ENCODE measurements at places on chromosomes 3 and 15.

GRCh38 chr15:96339619-96340347 is 9.3 kb downstream of the NR2F2 start:
- DNase-seq, result no peak

DNA sequence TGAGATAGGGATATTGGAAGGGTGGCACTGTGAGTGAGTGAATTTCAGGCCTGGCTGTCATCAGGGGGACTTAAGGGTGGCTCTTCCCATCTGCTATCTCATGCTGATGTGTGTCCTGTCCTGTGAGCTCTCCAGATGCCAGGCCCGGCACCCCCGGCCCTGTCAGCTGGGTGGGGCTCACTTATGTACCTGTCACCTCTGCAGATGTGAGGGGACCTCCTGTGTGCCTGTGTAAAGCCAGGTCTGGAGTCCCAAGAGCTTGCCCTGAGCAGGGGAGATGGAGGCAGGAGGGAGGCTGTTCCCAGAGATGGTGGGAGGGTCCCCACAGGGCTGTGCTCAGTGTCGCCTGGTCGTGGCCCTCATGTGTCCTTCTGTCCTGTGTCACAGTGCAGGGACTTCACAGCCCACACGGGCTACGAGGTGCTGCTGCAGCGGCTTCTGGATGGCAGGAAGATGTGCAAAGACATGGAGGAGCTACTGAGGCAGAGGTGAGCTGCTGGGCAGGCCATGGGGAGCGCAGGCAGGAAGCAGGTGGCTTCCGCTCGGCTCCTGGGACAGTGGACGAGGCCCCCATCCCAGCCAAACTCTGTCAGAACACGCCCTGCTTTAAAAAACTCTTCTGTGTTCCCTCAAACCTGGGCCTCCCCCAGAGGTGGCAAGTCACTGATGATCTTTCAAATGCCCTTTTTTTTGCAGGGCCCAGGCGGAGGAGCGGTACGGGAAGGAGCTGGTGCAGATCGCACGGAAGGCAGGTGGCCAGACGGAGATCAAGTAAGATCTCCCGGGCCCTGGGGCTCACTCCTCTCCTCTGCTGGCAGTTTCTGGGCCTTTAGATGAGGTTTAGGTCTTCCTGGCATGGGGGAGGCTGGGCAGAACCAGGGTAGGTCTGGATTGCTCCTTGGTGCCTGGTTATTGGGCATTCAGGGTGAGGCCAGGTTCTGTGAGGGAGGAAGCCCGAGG is 23.1 kb downstream of the PSTPIP1 start:
- DNase-seq, result no peak

DNA sequence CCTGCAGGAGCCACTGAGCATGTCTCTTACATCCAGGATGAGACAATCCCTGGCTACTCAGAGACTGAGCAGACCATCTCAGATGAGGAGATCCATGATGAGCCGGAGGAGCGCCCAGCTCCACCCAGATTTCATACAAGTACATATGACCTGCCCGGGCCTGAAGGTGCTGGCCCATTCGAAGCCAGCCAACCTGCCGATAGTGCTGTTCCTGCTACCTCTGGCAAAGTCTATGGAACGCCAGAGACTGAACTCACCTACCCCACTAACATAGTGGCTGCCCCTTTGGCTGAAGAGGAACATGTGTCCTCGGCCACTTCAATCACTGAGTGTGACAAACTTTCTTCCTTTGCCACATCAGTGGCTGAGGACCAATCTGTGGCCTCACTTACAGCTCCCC is 6.2 kb downstream of the MAP1A start:
- no peak for DNase-seq

DNA sequence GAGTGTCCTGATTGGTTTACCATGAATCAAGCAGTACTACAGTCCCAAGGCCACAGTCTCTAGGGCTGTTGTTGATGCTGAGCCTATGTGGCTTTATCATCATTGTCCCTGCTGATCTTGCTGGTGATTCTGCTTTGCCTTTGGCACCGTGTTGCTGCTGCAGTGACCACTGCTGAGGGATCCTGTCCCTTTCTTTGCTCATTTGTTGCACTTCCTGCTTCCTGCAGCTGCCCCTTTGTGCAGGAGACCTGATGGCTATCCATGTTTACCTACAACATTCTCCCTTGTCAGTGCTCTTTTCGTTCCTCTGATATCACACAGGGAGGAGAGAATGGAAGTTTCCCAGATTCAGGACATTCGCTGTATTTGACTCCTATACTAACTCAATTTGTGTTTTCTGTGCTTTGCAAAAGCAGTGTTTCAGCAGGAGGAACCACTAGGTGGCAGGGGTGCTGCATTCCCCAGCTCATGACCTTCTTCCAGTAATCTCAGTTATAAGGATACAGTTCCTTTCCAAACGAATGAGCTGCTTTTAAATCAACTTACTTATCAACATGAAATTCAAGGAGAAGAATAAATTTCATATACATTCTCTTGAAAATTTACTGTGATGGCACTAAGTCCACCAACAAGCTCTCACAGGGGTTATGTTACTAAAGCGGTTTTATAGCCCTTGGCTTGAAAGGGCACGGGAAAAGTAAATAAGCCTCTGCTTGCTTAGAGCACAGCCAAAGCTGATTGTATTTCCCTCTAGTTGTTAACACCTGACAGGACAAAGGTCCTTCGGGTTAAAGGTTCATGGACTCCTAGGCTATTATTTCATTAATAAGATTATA is 9.7 kb upstream of the THUMPD3 start:
- DNase-seq, result peak; percentile 44

GRCh38 chr3:152714507-152714906 is 120.4 kb upstream of the P2RY1 start:
- DNase-seq, result no peak

- DNase-seq, result no peak
Observed at GRCh38 chr15:39468331-39468730, 112.5 kb upstream of the THBS1 start.

- DNase-seq, result peak; percentile 91
Observed at GRCh38 chr3:190076601-190077394, 43.9 kb downstream of the P3H2 start.

- DNase-seq, result no peak
Observed at GRCh38 chr3:23219117-23219516, 16.0 kb downstream of the UBE2E2 start.

DNA sequence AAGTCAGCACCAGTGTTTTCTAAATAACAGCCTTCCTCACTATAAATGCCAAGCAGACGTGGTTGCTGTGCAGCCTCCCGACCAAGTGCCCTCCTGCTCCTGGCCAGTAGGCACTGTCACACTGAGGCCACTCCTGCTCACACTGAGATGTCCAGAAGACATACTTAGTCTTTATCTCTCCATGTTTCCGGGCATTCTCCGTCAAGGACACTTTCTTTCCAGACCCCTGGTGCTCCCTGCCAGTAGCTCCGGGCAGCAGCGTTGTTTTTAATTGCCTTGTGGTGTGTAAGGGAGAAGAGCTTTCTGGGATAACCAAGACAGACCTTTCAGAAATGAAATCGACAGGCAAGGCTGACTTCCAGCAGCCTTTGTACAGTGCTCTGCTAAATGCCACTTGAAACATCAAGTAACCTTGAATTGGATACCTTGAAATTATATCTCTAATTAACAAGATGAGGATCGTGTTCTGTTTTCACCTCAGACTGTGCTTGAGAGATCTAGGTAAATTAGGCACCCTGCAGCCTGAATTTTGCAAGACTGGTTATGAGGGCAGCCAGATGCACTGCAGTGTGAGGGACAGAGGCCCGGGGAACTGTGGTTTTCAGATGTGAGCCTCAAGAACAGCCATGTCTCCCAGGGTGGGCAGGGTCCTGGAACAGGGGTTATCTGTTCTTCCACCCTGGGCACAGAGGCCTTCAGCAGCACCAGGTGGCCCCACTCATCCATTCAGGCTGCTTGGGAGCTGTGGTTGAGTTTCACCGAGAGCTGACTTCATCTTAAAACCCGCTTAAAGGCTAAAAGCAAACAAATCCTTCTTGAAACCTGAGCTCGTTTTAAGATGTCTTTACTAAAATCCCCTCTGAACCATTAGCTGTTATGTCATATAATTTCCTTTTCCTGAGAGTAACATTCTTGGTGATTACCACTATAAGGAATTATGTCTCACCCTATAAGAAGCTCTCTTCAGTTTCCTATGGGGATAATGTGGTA is 105.5 kb upstream of the IL12A start:
- peak; percentile 49 for DNase-seq

GRCh38 chr3:191555037-191555436 is 94.1 kb downstream of the PYDC2 start:
- no peak for DNase-seq

- DNase-seq, result no peak
Observed at GRCh38 chr15:90046289-90046688, 45.2 kb downstream of the ZNF710 start.

- no peak for DNase-seq
Observed at GRCh38 chr15:65930134-65930533, 60.8 kb downstream of the RAB11A start.

GRCh38 chr3:143119974-143120715 is 574 bp downstream of the CHST2 start:
- DNase-seq, result peak; percentile 46

GRCh38 chr3:11095932-11096265 is 58.4 kb upstream of the HRH1 start:
- DNase-seq, result no peak

DNA sequence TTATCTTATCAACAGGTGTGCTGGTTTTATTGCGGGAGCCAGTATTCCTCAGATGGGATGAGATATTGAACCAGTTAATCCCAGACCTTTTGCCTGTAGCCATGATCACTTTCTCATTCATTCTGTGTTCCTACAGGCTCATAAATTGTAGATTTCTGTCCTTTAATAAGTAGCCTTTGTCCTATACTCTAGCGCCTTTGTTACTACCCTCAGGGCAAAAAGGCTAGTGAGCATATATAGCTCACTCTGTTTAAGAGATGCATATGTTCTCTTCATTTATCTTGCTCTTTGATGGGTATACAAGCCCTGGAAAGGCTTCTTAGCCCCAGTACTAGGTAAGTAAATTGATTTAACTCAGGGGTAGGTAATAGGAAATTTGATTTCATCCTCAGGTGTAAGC is 95.1 kb downstream of the OXSM start:
- DNase-seq, result no peak

- DNase-seq, result no peak
Observed at GRCh38 chr15:58671186-58671585, 78.3 kb downstream of the ADAM10 start.

GRCh38 chr3:14988988-14989394 is 41.6 kb downstream of the NR2C2 start:
- DNase-seq, result no peak

Data from mammary epithelial cell (primary cell).